ENCODE measurements at places on chromosomes 4 and X. TPM values are rescaled to one million over a fixed set of nuclear protein-coding genes. Genes with fewer than 3 reads are reported as not detected.

AVPR2 gene
- total RNA-seq, result not detected

IL21 gene
- total RNA-seq, result not detected

PDLIM3 gene
- total RNA-seq, result not detected

EDA gene
- not detected for total RNA-seq

MAGEA12 gene
- total RNA-seq, result 0.15 TPM

SYNPO2 gene
- 28.4 TPM for total RNA-seq

ARHGEF6 gene
- 2.8 TPM for total RNA-seq

PARM1 gene
- total RNA-seq, result 0.09 TPM

HSFX3 gene
- not detected for total RNA-seq

- DNase-seq, result no peak
Observed at GRCh38 chrX:47902161-47902560, 65.5 kb downstream of the ZNF81 start.

GRCh38 chr4:23773884-23774636 is 115.8 kb downstream of the PPARGC1A start:
- DNase-seq, result no peak

DNA sequence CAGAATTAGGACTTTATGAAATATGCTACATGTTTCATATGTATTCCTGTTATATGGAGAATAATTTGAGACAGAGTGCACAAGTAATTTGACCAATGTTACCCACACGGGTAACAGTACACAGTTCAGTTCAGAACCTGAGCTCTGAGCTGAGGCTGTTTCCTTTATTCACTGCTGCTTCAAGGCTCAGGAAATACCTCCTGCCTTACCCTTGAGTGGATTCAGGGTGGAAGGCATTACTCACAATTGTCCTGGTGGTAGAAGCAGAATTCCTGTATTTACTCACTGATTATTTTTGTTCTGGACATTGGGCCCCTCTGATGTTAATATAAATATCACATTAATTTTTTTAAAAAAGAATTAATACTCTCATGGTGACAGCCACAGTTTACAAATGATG is 73.5 kb upstream of the CAMK2D start:
- peak; percentile 63 for DNase-seq

GRCh38 chr4:53863158-53863557 is 201.2 kb downstream of the CHIC2 start:
- DNase-seq, result no peak

- no peak for DNase-seq
Observed at GRCh38 chr4:30836231-30836630, 116.1 kb downstream of the PCDH7 start.

- DNase-seq, result no peak
Observed at GRCh38 chrX:40908026-40908425, 172.7 kb upstream of the MED14 start.

DNA sequence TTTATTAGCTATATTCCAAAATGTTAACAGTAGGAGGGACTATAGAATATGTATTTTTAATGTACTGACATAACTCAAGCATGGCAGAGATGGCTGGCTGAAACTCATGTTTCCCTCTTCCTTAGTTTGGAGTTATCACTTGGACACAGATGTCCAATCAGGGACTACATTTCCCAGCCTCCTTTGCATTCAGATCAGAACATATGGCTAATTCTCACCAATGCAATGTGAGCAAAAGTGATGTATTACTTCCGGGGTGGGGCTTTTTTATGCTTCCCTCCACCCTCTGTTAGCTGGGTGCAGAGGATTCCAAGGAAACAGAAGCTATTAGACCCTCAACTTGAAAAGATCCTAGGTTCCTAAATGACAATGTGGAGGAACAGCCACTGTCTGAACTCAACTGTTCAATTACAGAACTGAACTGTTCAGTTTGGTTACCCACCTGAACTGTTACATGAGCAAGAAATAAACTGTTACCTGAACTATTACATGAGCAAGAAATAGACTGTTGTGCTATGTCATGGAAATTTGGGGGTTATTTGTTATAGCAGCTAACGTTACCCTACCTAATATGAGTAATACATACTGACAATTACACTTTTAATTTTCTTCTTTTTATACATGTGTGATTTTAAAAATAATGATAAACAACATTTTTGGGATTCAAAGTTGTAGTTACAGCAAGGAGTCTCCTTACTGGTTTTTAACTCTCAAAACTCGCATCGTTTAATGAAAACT is 29.6 kb upstream of the ERVMER34-1 start:
- DNase-seq, result no peak

GRCh38 chr4:16337936-16338335 is 111.7 kb upstream of the TAPT1 start:
- peak; percentile 20 for DNase-seq

- DNase-seq, result peak; percentile 22
Observed at GRCh38 chrX:35040871-35041270, 98.3 kb downstream of the FAM47B start.

DNA sequence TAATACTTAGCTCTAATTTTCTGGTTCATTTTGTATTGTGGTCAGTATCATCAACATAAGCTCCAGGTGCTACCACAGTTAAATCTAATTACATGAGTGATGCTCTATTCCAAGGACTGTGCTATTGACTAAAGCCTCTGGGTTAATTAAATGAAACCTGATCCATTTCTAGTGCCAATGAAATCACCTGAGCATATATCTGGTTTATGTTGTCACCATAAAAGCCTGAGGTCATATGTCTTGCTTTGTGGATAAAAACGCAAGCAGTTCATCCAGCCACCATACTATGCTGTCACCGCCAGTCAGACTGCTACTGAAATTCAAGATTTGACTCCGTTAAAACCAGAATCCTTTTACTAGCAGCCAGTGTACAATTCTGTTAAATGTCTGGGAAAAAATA is 64.2 kb upstream of the ZNF518B start:
- DNase-seq, result no peak

DNA sequence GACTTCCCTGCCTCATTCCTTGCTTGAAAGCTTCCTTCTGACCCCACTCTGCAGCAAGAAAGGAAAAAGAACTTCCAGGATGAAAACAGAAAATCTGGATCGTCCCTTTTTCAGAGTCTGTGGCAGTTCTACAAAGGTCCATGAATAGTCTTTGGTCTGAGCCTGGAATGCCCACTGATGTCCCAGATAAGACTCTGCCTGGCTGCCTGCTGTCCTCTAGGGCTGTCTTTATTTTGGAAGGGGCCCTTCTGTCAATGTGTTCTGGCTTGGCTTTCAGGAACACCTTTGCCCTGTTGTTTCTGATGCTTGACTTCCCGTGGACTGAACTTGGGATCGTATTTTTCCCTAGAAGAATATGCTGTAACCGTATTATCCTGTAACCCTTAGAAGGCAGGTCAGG is 114.7 kb upstream of the LNX1 start:
- DNase-seq, result no peak

DNA sequence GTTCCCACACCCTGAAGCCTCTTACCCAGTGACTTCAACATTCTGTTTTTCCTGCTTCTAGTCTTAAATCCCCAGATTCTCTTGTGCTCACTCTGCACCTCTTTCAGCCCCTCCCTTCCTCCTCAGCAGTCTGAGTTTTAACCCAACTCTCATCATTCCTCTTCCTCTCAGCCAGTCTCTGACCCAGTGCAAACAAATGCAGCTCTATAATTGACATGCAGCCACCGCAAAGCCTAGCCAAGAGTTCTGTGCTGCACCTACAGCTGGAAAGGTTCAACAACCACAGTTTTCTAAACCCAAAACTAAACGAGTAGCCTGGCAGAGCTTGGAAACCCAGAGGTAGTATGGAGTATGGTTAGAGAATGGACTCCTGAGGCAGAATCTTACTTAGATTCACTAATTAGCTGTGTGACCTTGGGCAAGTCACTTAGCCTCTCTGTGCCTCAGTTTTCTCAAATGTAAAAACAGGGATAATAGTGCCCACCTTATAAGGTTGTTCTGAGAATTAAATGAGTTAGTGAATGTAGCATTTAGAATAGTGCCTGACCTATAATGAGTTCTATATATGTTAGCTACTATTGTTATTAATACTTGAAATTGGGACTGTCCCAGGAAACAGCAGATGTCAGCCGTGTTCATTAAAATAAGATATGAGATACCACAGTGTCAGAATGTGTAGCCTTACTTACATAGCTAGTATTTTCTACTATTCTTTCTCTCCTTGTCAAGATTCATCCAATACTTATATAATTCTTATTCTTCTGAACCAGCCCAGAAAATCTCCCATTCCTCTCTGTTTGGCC is 3.5 kb downstream of the TMEM154 start:
- DNase-seq, result no peak

DNA sequence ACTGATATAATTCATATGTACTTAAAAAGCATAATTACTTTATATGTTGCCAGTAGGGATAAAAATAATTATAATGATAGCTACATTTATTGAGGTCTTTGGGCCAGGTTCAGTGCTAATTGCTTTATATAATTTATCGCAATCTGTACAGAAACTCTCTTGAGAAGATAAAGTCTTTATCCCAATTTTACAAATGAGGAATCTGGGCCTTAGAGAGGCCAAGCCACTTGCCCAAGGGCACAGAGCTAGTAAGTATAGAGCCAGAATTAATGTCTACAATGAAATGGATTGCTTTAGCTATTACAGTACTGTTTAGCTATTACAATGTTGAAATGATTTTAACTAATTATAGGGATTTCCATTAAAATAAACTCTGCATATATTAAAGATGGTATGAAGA is 30.6 kb upstream of the TBC1D1 start:
- no peak for DNase-seq

- no peak for DNase-seq
Observed at GRCh38 chr4:101563126-101563525, 215.8 kb upstream of the PPP3CA start.

- no peak for DNase-seq
Observed at GRCh38 chr4:183905593-183906488, 734 bp downstream of the STOX2 start.

GRCh38 chr4:70678383-70678999 is 9.8 kb upstream of the UTP3 start:
- no peak for DNase-seq

DNA sequence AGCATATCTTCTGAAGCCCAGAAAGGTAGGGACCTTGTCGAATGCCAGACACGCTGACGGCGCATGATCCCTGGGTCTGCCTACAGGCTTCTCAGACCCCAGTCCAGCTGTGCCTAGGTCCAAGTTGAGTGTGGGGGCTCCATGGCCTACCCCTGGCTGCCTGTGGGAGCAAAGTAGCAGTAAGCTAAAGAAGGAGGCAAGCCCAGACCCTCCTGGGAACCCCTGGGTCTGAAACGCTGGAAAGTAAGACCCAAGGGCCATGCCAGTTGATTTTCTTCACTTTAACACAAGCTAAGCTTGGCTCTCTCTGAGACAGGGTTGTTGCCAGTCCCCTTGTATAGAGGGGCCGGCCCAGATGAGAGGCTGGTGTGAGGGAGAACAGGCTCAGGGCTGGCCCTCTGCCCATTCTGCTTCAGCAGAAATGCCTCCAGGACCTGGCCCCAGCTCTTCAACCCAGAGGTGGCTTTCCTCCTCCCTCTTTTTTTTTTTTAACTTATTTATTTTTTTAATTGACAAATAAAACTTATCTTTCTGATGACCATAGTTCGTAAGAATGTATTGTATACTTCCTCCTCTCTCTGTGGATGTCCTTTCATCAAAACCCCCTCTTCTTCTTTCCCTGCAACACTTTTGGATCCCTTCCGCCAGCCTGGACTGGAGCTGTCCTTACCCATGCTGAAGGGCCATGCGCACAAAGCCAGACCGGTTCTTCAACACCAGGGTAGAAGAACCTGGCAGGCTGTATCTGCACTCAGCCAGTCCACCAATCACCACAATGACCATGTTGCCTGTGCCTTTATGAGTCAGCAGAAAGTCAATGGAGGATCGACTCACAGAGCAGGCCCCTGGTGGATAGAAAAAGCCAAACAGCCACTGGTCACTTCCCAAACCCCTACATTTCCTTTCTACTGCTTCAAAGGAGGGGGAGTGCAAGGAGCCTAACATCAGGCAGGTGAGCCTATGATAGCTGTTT is 7.1 kb downstream of the AWAT2 start:
- DNase-seq, result peak; percentile 8

DNA sequence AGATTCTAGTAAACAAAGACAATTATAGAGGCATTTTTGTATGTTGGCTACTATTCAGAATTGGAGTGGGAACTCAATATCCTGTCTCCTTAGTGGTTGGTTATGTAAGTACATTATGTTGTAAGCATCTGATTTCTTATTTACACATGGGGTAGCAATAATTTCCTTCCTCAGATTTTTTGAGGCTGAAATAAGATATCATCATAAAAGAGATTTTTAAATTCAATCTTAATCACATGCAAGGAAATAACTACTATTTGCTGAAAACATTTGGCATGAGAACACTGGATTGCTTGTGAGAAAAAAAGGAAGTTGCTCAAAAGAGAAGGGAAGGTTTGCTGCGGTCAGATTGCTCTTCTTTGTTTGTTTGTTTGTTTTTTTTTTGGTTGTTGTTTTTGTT is 437.7 kb upstream of the HS3ST1 start:
- no peak for DNase-seq

GRCh38 chrX:139554991-139555675 is 24.6 kb downstream of the F9 start:
- no peak for DNase-seq

- DNase-seq, result peak; percentile 35
Observed at GRCh38 chrX:104318330-104319009, 63.7 kb upstream of the ESX1 start.

DNA sequence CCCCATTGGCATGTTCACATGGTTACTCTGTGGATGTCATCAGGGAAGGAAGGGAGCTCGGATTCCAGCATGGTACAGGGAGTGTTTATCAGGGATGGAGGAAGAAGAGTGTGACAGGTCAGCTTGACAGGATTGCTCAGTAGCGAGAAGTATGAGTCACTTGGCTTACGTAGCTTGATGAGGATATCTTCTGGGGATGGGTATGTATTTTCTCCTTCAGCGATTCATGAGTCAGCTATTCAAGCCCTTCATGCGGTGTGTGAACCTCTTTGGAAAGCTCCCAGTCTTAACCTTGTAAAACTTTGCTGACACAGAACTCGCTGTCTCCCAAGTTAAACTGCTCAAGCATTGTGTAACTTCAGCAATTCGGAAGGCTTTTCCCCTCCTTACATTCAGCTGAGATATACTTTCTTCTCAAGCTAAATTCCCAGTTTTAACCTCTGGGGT is 275.4 kb downstream of the ARHGAP10 start:
- peak; percentile 98 for DNase-seq

Data from HFFc6 (cell line).